ENCODE measurements at places on chromosomes 6 and 20. TPM values are rescaled to one million over a fixed set of nuclear protein-coding genes. Genes with fewer than 3 reads are reported as not detected.

TMEM244 gene
- not detected for total RNA-seq

SIGLEC1 gene
- total RNA-seq, result 0.82 TPM

SPATA25 gene
- total RNA-seq, result 2.5 TPM

MUC21 gene
- total RNA-seq, result not detected

CRISP2 gene
- total RNA-seq, result 0.54 TPM

GRCh38 chr6:150297327-150298029 lies 71.3 kb upstream of the IYD start:
- no peak for DNase-seq

DNA sequence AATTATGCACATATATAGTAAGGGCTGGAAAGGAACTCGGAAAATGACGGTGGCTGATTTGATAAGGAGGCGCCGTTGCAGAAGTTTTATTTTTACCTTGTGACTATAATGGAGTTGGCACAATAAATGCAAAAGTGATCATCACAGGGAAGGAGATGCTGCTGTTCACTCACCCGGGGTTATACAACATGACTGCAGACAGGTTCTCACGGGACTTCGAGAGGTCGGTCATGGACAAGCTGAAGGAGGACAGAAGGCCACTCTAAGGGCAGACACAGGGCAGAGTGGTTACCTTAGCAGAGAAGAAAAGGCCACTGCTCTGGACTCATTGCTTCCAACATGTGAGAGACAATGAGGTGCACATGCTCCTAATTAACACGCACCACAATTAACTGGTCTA lies 168.6 kb downstream of the KIF16B start:
- DNase-seq, result no peak

DNA sequence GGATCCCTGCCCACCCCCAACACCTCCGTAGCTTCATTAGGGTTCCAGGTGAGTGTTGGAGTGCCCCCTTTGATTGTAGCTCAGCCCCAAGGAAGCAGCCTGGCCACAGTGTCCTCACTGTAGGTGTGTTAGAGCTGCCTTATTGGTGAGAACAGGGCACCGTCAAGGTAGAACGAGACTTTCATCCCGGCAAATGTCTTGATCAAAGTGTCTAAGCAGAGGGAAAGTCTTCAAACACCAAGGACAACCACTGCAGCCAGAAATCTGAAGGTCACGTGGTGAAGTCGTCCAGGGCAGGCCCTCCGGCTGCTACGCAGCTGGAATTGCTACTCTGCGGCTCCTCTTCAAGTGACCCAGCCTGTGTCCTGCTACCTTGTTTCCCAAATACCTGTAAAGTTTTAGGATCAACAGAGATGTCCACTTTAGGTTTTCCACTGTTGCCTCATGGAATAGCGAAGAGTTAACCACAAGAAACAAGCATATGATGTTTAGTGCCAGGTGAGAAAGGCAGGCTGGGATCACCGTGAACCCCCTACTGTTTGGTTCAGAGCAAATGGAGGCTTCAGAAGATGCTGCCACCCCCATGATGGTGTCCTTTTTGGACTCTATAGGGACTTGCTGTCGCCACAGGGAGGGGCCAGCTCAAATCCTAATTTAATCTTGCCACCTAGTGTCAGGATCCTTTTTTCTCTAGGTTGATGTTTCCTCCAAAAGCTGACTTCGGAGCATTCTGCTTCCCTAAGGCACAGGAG lies 1.7 kb upstream of the DLL1 start:
- DNase-seq, result peak; percentile 63

DNA sequence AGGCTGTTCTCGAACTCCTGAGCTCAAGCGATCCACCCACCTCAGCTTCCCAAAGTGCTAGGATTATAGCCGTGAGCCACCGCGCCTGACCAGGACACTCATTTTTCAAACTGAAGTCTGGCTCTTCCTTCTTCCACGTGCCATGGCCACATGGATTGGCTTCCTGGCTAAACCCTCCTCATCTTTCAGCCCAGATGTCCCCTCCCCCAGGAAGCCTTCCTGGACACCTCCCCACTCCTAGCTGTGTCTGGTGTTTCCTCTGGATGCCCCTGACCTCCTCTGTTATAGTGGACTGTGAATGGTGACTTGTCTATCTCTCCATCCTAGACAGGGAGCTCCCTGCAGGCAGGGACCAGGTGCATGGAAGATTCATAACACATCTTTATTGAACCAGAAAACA lies 57.2 kb downstream of the RIPOR3 start:
- no peak for DNase-seq

DNA sequence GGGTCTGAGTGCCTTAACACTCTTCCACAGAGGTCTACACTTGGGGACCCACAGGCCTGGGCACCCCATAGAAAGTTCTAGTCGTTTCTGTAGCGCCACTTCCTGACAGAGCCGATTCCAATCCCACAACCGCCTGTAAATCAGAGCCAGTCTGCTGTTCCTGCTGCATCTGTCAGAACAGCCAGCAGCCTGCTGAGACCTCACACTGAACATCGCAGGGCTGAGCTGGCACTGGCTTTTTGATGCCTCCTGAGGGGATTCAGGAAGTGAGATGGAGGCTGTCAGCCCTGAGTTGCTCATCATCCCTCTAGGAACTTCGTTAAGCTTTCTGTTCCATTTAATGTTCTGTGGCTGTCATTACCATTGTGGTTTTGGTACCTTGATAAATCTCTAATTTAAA lies 48.9 kb downstream of the DCBLD1 start:
- DNase-seq, result no peak

DNA sequence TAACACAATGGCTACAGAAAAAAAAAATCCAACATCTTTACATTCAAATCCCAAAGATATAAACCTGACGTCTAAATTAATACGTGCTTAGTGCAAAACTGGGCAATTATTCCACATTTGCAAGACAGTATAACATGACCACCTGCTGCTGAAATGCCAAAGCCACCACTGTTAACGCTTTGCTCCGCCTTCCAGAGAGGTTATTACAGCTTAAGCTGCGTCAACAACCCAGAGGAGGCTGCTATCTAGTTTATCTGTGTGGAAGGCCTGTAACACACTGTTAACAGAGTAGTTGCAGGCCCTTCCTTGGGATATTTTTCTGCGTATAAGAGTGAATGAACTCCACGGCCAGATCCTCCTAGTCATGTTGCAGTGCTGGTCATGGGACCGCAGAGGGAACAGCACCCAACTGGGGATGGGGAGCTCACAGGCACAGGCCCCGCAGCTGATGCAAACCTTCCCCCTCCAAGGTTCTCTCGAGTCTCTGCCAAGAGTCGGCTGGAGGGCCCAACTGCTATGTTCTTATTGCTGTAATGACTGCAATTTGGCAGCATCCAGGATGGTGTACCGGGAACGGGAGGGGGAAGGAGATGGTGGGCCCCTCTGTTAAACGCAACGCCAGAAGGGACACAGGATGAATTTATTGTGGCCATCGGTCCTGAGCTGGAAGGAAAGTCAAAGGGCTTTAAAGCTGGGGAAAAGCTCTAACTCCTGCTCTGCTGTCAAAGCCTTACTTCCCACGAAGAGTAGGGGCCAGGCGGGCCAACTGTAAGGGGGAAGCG lies 993 bp upstream of the NCOA7 start:
- peak; percentile 60 for DNase-seq

GRCh38 chr6:154380741-154381140 lies 24.1 kb upstream of the IPCEF1 start:
- DNase-seq, result no peak
